ENCODE measurements at places on chromosomes 2 and 18.

- no peak for DNase-seq
Measured at GRCh38 chr2:96837575-96837974, 6.2 kb downstream of the ANKRD23 start.

DNA sequence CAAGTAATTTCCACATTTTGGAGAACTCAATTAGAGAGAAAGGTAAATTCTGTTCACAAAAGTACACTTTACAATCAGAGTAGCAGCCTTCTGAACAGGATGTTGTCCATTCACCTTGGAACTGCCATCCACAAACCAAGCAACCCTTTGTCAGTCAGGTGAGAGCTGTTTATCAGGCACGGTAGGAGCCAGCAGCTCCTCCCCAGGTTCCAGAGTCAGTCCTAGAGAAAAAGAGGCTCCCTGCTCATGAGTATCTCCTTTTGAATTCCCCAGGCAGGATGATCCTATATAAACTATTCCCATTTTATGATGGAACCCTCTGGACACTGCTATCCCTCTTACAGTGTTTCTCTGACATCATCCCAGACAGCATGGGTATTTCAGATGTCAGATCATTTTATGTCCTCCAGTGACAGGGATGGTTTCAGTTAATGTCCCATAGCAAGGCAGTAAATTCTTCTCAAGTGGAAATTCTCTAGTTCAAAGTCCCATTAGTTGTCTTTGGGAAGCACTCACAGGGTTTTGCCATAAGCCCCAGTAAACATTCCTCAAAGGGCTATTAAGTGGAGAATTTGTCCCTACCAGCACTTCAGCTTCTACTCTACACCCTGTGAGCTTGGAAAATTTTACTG, 34.5 kb upstream of the CSRNP3 start:
- DNase-seq: no peak

DNA sequence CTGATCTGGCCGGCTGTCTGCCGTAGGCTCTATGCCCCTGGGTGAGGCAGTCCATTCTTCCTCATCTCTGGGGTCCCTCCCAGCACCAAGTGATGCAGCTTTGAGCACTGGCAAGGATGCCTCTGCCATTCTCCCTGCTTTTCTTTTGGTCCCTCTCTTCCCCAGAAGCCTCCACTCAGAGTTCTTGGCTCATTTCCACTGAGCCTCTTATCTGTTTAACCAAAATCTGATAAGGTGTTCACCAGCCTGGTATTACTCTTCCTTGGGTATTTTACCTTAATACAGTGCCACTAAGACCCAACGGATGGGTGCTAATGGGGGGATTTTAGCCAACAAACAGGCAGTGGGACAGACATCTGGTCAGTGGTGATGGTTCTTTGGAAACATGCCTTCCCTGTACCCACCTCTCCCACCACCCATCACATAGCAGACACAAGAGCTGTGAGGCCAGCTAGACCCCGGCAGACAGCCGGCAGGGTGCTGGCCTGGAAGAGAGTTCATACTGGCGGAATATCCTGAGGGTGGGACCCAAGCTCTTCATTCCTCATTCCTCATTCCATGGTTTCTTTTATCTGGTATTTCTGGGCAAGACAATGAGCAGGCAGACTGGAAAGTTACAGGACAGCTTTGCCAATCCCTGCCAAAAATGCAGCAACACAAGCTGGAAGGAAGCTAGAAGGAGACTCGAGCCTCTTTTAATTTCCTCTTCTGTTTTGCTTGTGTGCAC, 34.6 kb downstream of the ZBTB7C start:
- DNase-seq: no peak

GRCh38 chr2:219177552-219178376, at the start of gene RETREG2:
RETREG2 (plus strand) TSS chr2:219178275; CDS start chr2:219178353, 78 bp downstream.
- DNase-seq: peak; percentile 94

GRCh38 chr2:169714699-169715098, 18.9 kb upstream of the KLHL23 start:
- no peak for DNase-seq

- no peak for DNase-seq
Measured at GRCh38 chr2:54770676-54771075, 47.2 kb downstream of the EML6 start.

DNA sequence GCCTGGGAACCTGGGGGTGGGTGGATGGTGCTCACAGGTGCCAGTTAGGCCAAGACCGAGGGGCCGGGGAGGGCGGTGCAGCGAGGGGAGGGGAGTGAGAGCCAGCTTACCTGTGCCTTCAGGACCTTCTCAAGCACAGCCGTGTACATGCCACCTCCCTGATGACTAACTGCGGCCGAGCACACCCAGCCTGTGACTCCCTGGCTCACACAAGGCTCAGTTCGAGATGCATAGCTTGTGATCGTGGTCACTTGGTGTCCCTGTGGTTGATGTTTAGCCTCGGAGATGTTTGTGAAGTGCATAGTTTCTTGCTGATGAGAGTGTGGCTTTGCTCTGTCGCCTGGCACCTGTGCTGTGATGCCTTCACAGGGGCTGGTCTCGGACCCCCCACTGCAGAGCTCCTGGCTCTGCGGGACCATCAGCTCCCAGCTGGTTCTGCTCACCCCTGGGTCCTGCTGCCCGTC, 84.5 kb upstream of the ODC1 start:
- no peak for DNase-seq

DNA sequence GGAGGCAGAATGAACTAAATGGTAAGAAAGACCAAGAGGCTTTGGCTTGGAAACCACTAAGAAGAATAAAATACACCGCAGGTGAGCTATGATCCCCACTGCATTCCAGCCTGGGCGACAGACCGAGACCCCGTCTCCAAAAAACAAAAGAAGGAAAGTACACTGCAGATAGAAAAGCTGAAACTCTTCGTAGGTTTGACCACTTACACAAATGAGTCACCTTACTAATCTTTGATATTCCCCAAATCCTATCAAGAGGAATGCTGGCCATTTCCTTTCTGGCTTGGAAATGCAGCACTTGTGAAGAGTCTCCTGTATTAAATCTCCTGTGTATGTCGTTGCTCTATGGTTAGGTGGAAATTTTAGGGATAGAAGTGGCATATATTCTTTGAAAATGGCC, 108.8 kb downstream of the MTCL1 start:
- DNase-seq: no peak

Measured in activated CD8-positive, alpha-beta memory T cell treated with anti-CD3 and anti-CD28 coated beads for 24 hours (primary cell).